Activated T-cell treated with anti-CD3 and anti-CD28 coated beads for 24 hours (primary cell): ENCODE measurements at places on chromosomes 5 and 9.

DNA sequence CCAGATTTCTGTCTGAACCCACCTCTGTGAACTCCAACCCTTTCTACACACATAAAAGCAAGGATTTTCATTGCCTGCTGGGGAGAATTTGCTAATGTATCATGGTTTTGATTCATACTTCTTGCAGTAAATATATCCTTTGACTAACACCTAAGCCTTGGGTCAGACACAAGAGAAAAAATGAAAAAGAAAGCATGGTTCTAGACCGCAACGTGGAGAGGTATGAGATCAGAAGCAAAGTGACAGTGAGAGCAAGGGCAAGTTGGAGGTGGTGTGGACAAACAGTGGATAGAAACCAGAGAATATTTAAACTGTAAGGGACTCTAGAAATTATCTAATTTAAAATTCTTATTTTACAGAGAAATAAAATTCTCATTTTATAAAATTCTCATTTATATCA, 212.9 kb upstream of the SEMA6A start:
- DNase-seq: no peak

DNA sequence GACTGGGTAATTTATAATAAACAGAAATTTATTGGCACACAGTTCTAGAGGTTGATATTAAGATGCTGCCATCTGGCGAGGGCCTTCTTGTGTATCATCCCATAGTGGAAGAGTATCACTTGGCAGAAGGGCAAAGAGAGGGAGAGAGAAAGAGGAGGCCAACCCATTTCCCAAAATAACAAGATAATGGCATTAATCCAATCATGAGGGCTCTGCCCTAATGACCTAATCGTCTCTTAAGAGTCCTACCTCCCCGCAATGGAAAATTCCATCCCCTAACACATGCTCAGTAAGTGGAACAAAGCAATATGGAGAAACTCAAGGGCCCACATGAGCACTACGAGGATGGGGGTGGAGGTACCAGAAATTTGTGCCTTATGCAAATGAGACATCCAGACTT, 17.6 kb upstream of the VDAC1 start:
- no peak for DNase-seq

- DNase-seq: no peak
Measured at GRCh38 chr9:91839926-91840465, 110.0 kb downstream of the ROR2 start.

- no peak for DNase-seq
Measured at GRCh38 chr5:116442095-116442534, 132.5 kb downstream of the SEMA6A start.

GRCh38 chr9:84382720-84383119, 42.2 kb upstream of the SLC28A3 start:
- DNase-seq: no peak

DNA sequence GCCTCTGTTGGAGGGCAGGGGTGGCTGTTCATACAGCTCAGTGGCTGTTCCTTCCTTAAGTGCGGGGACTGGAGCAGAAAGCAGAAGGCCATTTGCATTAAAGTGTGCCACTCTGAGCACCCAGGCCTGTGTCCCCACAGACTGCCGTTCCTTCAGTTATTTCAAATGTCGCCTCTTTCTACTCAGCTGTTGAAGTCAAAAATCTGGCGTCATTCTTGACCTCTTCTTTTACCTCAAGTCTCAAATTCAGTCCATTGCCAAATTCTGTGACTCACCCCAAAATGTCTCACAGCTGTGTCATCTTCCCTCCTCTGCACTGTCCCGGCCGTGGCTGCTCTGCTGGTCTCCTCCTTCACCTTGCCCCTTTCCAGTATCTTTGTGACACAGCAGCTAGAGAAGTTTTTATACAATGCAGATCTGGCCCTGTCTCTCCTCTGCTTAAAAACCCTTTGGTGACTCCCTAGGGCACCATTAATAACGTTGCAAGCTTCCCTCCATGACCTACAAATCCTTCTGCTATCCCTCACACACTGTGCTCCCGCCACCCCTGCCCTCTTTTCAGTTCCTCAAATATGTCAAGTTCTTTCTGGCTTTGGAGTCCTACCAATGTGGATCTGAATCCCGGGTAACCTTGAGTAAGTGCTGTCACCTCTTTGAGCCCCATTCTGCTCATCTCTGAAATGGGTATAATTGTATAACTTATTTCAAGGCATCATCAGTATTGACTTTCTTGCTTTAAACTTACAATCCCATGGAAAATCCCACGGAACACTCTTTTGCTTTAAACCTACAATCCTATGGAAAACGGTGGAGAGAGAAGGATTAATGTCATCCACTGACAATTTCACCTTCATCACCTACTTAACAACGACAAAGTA, 98.3 kb upstream of the BOD1 start:
- no peak for DNase-seq

DNA sequence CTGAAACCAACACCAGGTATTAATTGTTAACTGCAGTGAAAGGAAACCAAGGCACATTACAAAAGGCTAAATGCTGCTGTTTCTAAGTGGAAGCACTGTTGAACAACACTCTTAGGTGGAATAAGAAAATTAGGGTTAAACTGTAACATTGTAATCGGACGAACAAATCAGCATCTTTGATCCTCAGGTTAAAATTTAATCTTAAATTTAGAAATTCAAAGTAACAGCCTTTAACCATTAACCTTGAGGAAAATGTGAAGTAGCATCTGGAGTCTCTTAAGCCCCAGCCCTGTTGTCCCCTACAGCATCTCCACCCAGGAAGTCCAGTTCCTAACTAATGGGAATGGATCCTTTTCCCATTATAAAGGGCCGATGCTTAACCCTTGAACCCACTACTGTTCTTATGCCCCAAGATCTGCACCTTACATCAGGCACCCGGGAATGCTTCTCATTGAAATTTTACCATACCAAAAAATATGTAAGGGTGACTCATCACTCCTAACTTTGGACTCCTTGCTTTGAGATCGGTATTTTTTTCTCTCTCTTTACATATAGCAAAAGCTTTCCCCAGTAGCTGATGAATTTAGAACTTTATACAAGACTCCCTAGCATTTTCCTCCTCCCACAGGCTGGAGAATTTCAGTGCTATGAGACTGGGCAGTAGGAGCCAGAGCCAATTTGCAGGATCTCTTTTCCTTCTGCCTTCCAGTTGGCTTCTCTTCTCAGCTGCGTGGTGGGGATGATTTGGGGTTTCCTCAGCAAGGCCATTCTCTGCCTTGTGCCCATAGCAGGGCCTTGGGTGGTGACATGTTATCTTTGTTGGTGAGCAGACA, 32.0 kb upstream of the ITGA2 start:
- no peak for DNase-seq

GRCh38 chr5:160657622-160658458, 194.2 kb downstream of the ATP10B start:
- DNase-seq: no peak

- DNase-seq: no peak
Measured at GRCh38 chr9:131673531-131673930, 66.3 kb downstream of the RAPGEF1 start.

GRCh38 chr9:127437497-127438264, 13.5 kb downstream of the ZNF79 start:
- no peak for DNase-seq

- peak; percentile 11 for DNase-seq
Measured at GRCh38 chr5:100777680-100778300, 125.3 kb downstream of the ST8SIA4 start.

GRCh38 chr5:139562847-139563246, 1.7 kb downstream of the UBE2D2 start:
- no peak for DNase-seq

GRCh38 chr9:133822430-133823065, 84.4 kb upstream of the SARDH start:
- DNase-seq: no peak

DNA sequence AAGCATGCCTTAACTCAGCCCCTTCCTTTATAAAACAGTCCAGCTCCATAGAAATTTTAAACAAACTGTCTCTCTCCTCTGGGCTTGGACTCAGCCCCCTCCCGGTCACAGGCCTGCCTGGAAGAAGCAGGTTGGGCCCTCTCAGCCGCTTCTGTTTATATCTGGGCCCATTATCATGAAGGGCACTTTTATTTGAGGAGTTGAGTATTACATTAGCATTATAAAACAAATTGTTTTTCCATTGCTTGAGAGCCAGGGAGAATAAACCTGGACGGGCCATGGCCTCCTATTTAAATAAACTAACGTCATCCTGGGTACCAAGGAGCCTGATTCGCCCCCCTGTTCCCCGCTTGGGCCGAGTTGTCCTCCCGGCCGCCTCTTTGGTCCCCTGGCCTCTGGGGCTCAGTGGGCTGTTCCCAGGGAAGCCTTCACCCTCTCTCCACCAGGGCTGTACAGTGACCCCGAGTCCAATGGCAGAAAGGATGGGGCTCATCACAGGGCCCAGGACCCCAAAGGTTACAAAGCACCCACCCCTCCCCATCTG, 13.2 kb downstream of the IRX2 start:
- DNase-seq: no peak
